ENCODE measurements at places on chromosomes 5 and 9.

GRCh38 chr5:171023508-171023907 is 161.7 kb downstream of the RANBP17 start:
- no peak for DNase-seq

DNA sequence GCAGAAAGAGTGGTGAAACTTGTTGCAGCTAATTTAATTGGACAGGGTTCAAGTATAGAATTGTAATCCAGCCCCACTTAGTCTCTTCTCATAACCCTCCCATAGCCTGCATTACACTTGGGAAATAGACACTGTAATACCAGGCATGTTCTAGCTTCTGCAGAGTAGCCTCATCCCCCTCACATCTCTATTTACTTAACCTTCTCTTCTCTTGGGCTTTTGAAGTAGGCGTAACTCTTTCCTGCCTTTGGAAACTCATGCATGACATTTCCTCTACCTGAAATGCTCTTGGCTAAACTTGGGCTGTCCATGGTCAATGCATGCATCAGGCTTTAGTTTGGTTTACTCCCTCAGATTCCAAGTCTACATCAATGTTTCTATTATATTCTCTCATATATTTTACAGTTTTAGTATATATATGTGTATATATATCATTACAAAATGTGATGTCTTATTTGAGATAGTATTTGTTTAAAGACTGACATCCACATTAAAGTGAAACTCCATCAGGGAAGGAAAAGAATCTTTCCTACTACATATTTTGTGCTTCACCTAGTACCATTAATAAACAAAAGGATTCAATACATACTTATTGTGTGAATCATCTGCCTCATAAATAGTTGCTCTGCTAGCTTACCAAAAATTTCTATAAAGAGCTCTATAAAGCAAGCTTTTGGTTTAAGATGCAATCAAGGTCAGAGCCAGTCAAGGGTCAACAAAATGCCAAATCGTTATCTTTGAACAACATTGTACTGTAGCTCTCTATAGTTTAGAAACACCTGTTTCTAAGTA is 1158.0 kb downstream of the MAT2B start:
- DNase-seq: no peak

DNA sequence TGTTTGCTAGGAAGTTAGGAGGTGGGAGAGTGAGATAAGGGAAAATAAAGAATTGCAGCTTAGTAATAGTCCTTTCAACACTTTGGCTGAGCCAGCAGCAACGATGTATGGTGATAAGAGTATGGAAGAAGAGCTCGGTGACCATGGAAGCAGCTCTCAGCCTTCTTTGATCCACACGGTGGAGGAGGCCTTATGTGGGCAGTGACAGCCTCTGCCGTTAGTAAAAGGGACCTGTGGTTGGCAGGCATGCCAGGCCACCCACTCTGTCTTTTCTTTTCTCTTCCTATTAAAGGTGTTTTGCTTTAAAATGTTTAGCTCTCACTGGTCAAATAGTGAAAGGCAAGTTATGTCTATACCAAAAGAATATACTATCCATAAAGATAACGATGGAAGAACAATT is 7.7 kb downstream of the RGS7BP start:
- DNase-seq: no peak

- DNase-seq: no peak
Measured at GRCh38 chr9:79768194-79768593, 196.4 kb downstream of the TLE4 start.

- no peak for DNase-seq
Measured at GRCh38 chr9:133210202-133210532, 1.1 kb upstream of the OBP2B start.

- DNase-seq: no peak
Measured at GRCh38 chr5:143243103-143243502, 160.4 kb downstream of the NR3C1 start.

- DNase-seq: no peak
Measured at GRCh38 chr5:172428224-172429166, 25.8 kb downstream of the SH3PXD2B start.

- DNase-seq: no peak
Measured at GRCh38 chr5:141973871-141974595, 5.1 kb downstream of the RNF14 start.

DNA sequence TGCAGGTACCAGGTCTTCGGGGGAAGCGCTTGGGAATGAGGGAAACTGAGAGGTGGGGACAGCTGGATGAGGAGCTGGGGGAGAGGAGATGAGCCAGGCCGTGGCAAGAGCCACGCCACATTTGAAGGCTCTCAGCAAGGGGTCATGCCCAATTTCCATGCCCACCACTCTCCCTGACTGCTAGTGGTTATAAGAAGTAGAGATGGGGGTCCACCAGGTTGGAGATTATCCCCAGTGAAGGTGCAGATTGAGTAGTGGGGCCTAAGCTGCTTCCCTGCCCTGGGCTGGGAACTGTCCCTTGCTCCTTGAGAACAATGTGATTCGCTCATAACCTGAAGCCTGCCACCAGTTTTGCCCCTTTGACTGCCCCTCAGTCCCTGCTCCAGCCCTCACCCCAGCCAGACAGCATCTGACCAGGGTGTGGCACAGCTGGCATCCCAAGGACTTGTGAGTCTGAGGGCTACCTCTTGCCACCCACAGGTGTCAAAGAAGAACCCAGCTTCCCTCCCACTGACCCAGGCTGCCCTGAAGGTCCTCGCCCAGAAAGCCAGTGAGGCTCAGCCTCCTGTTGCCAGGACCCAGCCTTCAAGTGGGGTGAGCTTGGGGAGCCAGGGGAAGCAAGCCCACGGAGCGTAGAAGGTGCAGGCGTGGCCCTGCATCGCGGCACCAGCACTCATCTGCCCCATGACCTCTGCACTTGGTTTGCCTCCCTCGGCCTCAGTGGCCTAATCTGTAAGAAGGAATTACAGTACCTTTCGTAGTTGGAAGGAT is 21.5 kb downstream of the CD74 start:
- DNase-seq: no peak

- DNase-seq: no peak
Measured at GRCh38 chr5:124823380-124823779, 76.9 kb upstream of the ZNF608 start.

DNA sequence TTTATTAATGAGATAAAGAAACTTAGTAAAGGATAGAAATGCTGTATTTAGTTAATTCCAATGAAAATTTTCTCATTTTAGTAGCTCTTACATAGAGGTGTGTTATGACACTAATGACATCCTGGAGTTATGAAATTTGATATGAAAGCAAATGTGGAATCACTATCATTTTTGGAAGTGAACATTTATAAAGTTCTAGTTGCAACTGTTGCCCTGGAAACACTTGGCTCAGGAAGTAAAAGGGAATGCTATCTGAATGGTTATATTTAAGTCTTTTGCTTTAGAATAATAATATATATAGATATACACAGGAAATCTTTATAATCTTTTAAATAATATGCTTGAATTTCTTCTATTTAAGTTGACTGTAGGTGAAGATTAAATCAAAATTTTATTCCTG is 16.7 kb downstream of the ADAMTS19 start:
- DNase-seq: no peak

GRCh38 chr9:37209431-37210386 is 89.3 kb downstream of the ZCCHC7 start:
- DNase-seq: no peak

GRCh38 chr9:98867103-98867428 is 59.6 kb downstream of the GALNT12 start:
- DNase-seq: no peak

All from activated naive CD4-positive, alpha-beta T cell treated with Interleukin-2 at 50 U/mL for 16 hours (primary cell).